HTR-8/SVneo (cell line): ENCODE measurements at places on chromosomes 1 and 21.

GRCh38 chr1:157166590-157166989 is 28.4 kb upstream of the ETV3 start:
- no peak for DNase-seq

GRCh38 chr1:67166196-67166595 is at the start of gene IL23R:
TSS of gene IL23R (plus strand) at chr1:67166454. CDS start at chr1:67168121, 1,667 bp downstream.
- no peak for DNase-seq

DNA sequence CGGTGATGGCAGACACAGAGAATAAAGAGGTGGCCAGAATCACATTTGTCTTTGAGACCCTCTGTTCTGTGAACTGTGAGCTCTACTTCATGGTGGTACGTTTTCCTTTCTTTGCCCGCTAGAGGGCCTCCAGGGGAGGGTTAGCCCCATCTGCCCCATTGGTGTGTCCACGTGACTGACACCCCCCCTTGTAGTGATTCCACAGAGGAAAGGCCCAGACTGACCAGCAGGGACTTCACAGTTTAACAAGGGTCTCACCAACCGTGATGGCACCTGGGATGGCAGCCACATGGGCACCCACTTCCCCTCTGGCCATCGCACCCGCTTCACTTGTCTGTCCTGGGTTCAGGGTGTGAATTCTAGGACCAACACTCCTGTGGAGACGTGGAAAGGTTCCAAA is 22.3 kb upstream of the SARS1 start:
- no peak for DNase-seq

DNA sequence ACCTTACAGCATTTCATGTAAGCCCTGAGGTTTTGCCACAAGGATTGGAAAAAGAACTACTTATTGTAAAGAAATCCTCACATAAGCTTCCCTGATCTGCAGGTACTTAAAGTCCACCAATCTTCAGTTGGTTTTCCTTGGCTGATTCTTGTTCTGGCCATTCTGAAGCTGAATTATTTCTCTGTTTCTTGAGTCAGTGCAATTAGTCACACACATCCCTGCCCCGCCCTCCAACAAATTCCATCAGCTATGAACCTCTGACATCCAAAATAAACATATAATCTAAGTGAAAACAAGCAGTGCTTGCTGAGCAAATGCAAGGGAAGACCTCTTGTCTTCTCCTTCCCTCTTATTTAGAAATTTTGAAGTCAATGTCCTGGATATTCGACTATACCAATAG is 8.2 kb upstream of the FNDC7 start:
- DNase-seq = no peak

DNA sequence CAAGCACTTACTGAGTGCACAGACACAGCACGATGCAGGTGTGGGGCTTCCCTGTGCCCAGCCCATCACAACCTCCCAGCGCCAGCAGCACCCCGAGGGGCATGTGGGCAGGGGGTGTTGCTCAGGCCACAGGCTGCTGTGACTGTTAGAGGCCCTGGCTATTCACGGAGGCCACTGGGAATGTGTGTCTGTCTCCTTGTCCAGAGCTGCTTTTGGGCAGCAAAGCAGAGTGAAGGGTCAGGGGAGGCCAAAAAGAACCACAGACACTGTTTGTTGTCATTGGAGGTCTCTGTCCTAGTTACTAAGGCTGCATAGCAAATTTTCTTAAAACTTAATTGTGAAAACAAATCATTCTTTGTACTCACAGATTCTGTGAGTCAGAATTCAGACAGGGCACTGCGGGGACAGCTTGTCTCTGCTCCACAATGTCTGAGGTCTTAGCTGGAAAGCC is 49.6 kb downstream of the TNFRSF8 start:
- DNase-seq = no peak
